ENCODE measurements at places on chromosomes 2 and 18.
A peak's percentile ranks its signal among the peaks of the same experiment; 100 is the strongest.

DNA sequence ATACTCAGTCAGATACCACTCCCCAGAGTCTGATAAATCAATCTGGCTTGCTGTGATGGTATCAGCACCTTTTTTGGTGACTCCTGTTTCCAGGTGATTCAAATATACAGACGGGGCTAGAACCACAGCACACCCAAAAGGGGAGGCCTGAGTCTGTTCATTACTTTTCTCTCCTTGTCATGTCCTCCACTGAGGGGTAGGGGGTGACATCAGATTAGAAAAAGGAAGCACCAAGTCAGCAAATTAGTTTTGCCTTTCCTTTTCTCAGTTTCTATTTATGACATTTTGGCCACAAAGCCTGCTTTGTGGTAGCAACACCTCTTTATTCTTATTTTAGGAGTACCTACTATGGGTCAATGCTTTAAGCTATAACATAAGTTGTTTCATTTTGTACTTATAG, 127.4 kb downstream of the CCDC102B start:
- no peak for DNase-seq

DNA sequence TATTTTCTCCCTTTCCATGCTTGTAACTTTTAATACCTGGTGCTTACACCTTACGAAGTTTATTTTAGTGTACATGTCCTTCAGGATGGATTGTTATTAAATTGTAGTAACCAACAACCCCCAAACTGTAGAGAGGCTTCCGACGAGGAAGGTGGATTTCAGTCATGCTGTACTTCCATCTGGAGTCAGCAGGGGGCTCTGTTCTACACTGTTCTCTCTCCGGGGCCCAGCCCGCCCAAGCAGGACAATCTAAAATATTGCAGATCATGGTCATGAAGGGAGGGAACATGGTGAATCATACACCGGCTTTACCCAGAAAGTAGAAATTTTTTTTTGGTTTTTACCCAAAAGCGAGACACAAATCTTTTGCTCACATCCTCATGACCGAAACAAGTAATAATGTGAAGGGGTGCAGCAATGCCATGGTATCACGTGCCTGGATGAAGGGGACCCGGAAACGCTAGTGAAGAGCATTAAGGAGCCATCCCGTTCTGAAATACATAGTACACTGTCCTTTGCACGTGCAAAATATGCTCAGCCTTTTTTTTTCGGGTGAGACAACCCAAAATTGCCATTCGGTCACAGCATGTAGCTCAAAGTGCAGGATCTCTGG, 884.8 kb downstream of the EPHA4 start:
- no peak for DNase-seq

GRCh38 chr2:40516604-40517003, 64.7 kb upstream of the SLC8A1 start:
- DNase-seq, result no peak

- no peak for DNase-seq
These were observed 62.1 kb upstream of the ACKR3 start for GRCh38 chr2:236507393-236508085.

DNA sequence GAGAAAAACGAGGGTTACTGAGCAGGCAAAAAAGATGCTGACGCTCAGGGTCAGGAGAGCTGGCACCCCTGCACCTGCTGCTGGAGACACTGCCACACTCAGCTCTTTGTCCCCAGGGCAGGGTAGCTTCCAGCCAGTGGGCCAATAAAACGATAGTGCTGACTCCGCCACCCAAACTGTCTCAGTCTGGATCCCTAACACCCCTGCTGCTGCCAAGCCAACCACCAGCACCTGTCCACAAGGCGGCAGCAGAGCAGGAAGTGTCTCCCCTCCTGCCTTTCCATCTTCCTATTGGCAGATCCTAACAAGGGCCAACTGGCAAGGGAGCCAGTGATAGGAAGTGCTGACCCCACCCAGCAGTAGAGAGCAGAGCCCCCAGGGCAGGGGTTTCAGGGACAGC, 531.5 kb upstream of the SALL3 start:
- no peak for DNase-seq

DNA sequence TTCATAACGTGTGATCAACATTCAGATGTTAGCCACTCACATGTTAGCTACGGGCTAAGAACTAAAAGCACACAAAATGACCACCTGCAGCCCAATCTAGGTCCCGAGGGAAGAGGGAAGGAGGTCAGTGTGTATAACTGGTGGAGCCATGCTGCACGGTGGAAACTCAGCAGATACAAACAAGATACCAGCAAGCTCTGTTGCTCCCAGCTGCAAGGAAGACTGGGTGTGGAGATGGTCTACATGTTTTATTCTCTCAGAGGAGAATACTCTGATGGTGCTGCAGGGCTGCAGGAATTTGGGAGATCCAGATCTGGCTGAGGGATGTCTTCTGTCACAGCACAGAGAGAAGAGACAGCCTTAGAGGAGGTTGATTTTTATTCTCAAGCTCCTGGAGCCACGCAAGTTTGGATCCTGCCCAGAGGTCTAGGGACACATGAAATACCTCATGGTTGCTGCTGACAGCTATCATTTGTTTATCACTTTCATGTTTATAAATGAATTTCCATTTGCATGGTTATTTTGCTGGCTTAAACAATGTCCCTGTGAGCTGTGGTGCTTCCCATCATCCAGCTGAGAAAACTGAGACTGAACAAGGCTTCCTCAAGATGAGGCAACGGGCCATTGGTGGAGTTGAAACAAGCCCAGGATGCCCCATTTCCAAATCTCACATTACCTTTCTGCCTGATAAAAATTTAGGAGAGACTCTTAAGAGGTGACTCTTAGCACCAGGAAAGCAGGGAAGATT, 30.9 kb downstream of the RNF144A start:
- no peak for DNase-seq

- DNase-seq, result no peak
These were observed 32.2 kb downstream of the PLEKHA3 start for GRCh38 chr2:178512484-178512883.

DNA sequence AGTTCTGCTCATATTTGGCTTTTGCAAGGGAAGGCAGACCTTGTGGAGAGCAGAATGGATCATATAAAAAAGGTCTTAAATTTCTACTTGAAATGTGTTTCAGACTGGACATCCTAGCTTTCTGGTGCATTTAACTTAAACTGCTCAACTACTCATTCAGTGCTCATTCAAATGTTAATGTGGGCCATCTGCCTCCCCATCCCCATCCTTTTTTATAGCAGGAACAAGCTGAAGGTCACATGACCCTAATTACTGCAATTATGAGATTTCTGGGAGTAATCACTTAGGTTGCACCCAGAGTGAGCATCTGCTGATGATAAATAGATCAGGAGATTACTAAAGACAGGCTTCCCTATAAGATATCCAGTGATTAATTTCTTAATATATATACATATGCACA, 96.1 kb downstream of the MAP2 start:
- DNase-seq, result peak; percentile 16

GRCh38 chr2:74658516-74658915, 4.5 kb downstream of the SEMA4F start:
- no peak for DNase-seq

- no peak for DNase-seq
These were observed 43.7 kb upstream of the COX7A2L start for GRCh38 chr2:42404676-42405075.

DNA sequence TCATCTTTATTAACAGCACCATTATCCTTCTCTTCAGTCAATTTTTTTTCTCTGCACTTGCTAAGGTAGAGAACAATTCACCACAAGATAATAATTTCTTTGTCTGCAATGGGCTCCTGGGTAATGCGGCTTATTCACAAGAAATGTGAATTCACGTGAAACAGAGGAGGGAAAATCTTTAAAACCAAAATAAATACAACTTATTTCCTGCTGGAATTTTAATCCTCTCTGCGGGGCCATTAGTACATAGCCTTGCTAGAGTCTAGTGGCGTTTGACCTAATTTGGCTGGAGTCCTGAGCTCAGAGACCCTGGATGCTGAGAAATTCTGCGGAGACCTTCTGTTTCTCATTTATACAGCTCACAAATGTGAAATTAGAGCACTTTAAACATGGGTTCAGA, 319.3 kb upstream of the MMADHC start:
- no peak for DNase-seq

DNA sequence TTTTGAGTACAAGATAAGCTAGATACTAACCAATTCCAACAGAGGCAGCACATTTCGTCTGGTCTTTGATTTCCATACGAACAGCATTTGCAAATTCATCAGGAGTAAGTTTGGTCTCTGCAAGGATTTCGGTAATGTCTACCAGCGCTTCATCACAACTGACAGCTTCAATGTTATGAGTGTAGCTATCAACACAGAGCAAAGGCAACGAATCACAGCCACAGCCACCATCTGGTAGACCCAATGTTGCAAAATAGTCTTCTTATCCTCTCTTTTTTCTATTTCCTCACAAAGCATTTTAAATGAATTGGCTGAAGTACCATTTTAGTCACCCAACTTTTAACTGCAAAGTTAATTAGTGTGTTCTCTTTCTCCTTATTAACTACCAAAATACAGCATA, 68.3 kb downstream of the REV1 start:
- no peak for DNase-seq

DNA sequence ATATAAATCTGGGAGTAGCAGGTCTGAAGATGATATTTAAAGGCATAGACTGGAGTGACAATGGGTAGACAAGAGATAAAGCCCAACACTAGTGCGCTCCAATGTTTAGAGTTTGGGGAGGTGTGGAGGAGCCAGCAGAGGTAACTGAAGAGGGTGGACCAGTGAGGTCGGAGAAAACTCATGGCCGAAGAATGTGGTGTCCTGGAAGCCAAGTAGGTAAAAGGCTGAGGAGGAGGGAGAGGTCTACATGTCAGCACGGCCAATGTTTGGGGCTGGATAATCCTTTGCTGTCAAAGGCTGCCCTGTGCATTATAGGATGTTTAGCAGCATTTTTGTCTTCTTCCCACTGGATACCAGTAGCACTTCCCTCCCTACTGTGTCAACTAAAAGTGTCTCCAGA, 78.8 kb upstream of the KCNE4 start:
- DNase-seq, result no peak

GRCh38 chr2:38975042-38975441, 85.4 kb downstream of the ARHGEF33 start:
- DNase-seq, result no peak

DNA sequence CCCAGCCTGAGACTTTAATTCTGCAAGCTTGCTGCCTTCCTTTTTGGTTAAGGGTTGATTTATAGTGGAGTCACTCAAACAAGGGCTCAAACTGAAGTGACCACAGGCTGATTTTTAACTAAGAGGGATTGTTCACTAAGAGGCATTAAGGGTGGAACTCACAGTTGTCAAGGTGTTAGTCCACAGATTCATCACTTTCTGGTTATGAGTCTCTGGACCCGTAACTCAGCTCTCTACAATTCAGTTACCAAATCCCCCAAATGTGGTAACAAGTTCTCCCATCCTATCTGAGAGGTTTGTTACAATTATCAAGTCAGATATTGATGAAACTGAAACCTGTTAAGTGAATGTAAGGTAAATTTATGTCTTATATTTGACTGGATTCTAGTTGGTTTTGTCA, 185.9 kb upstream of the KLHL14 start:
- no peak for DNase-seq

- DNase-seq, result no peak
These were observed 79.2 kb downstream of the BIN1 start for GRCh38 chr2:127027715-127028114.

DNA sequence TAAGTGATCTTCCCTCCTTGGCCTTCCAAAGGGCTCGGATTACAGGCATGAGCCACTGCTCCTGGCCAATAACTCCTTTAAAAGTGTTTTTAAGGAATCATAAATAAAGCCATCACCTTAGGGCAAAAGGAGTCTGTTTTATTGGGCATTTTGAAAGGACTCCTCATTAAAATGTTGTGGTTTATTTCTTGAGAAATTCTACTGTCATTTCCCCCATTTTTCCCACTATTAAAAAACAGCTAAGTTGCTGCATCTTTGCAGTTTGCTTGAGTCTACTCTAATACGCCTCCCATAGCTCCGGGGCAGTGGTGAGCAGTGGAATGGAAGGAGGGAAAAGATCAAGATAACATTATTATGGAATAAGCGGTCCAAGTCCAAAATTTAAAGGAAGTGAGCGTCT, 293.2 kb downstream of the PIEZO2 start:
- no peak for DNase-seq

- DNase-seq, result no peak
These were observed 60.7 kb downstream of the DGKD start for GRCh38 chr2:233414777-233415570.

DNA sequence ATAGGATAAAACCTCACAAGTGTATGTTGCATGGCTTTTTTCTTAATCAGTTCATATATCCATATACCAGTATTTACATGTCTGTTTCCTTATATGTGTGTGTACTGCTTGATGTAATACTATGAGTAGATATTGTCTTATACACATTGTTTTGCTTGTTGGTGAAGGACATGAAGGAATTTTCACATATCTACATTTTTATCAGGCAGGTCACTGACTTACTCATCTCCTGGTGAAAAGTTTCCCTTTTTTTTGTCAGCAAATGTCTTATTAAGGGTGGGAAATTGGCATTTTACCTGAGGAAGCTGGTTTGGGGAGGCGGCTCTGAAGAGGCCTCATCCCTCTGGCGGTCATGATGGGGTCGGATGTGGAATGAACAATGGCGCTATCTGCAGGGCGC, 61.4 kb upstream of the LYPD1 start:
- DNase-seq, result no peak

GRCh38 chr18:4198956-4199355, 256.2 kb downstream of the DLGAP1 start:
- DNase-seq, result no peak

GRCh38 chr2:68653034-68653433, 9.7 kb downstream of the PROKR1 start:
- no peak for DNase-seq

- DNase-seq, result no peak
These were observed 131.5 kb downstream of the CPS1 start for GRCh38 chr2:210687786-210688470.

DNA sequence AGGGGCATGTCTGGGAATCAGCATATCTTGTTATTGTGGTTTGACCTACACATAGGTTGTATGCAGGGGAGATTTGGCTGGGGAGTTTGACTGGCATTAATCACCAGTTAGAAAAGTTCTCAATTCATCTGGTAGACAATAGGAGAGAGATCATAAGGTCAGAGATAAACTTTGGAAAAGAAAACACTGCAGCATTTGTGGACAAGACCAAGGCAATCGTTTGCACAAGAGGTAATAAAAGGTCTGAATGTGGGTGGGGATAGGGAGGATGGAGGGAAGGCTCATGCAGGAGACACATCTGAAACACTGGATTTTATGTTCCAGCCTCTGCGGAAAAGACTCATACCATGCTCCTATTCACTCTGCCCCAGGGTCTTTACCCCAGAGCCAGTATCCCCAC, 136.9 kb downstream of the MAIP1 start:
- no peak for DNase-seq

DNA sequence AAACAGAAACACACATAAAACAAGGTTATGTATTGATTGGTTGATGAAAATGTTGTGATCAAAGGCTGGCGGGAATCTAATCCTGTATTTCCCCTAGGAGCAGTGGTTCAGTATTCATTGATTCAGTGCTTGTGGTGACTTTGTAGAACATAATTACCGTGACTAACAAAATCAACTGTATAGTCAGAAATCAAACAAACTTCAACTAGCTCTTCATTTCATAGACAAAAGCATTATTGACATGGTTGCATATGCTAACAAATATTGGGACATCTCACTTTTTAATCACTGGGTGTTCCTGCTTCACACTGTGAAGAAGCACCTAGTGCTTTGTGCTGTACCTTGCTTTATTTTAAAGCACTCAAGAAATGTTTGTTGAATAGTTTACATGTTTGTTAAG, 41.4 kb downstream of the USP14 start:
- DNase-seq, result peak; percentile 63

GRCh38 chr18:11943551-11943950, 35.4 kb upstream of the MPPE1 start:
- DNase-seq, result no peak

All from NCI-H2081 treated with DMSO at 0.1 percent for 48 hours (cell line).